ENCODE measurements at places on chromosomes 6 and 20.
A peak's percentile ranks its signal among the peaks of the same experiment; 100 is the strongest.

DNA sequence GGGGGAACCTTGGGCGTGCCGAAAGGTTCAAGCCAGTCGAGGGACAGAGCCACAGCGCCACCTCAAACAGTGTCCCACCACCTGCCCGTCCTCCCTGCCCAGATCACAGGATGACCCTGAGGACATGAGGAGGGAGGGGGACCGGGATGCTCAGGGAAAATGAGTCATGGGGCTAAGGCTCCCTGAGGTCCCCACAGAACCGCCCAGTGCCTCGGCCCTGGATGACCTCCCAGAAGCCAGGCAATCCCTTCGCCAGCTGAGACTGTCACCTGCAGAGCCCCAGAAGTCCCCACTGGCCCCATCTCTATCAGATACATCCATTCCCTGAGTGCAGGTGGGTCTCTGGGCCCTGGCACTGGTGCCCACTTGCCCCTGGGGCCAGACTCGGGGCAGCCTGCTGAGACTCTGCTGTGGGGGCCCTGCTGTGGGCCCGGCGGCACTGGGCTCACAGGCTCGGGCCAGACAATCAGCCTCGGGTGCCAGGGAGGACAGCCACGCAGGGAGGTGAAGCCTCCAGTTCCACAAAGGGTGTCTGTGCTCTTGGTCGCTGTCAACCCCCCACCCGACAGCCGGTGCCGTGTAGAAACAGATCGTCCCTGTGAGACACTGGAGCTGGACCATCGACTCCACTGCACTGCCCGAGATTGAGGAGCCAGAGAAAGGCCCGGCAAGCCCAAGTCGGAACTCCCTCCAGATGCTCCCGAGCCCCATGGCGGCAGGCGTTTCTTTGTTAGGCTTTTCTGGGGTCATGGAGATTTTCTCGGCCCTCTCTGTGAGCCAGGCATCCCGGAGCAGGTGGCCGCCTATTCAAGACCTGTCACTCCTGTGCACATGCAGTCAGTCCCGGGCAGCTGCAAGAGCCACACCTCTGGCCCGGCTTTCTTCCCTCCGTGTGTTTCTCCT, 26.1 kb downstream of the PXDC1 start:
- H3K36me3 ChIP-seq: peaks cover 56% of the 10 kb centered on the region
- peaks cover 51% of the 10 kb centered on the region for H3K4me1 ChIP-seq
- H3K27me3 ChIP-seq: peaks cover 13% of the 10 kb centered on the region

GRCh38 chr6:135025775-135026174, 28.8 kb downstream of the HBS1L start:
- H3K36me3 ChIP-seq: no peaks in the 10 kb centered on the region
- no peaks in the 10 kb centered on the region for H3K4me1 ChIP-seq
- H3K4me3 ChIP-seq: no peak overlapping the region
- no peak for DNase-seq
- no peaks in the 10 kb centered on the region for H3K27me3 ChIP-seq

GRCh38 chr6:98036344-98036923, 753.4 kb upstream of the MMS22L start:
- no peaks in the 10 kb centered on the region for H3K36me3 ChIP-seq
- no peak overlapping the region for H3K27ac ChIP-seq
- no peak for DNase-seq
- no peaks in the 10 kb centered on the region for H3K4me1 ChIP-seq

- H3K4me1 ChIP-seq: peaks cover 63% of the 10 kb centered on the region
- peak; percentile 19 for DNase-seq
- H3K27ac ChIP-seq: peak overlapping the region; percentile 11
- no peak overlapping the region for H3K4me3 ChIP-seq
- no peaks in the 10 kb centered on the region for H3K27me3 ChIP-seq
These were observed 279.6 kb downstream of the ESR1 start for GRCh38 chr6:152087096-152087495.

GRCh38 chr20:58109918-58110635, 118.4 kb downstream of the ANKRD60 start:
- no peak overlapping the region for H3K4me3 ChIP-seq
- peaks cover 31% of the 10 kb centered on the region for H3K4me1 ChIP-seq
- H3K27me3 ChIP-seq: peaks cover 23% of the 10 kb centered on the region
- H3K36me3 ChIP-seq: no peaks in the 10 kb centered on the region

- peaks cover 8% of the 10 kb centered on the region for H3K4me1 ChIP-seq
- H3K4me3 ChIP-seq: peak overlapping the region; percentile 95
- peaks cover 5% of the 10 kb centered on the region for H3K36me3 ChIP-seq
- peak overlapping the region; percentile 85 for H3K27ac ChIP-seq
- DNase-seq: peak; percentile 90
These were observed 2.7 kb downstream of the L3MBTL3 start for GRCh38 chr6:130020907-130021629.

DNA sequence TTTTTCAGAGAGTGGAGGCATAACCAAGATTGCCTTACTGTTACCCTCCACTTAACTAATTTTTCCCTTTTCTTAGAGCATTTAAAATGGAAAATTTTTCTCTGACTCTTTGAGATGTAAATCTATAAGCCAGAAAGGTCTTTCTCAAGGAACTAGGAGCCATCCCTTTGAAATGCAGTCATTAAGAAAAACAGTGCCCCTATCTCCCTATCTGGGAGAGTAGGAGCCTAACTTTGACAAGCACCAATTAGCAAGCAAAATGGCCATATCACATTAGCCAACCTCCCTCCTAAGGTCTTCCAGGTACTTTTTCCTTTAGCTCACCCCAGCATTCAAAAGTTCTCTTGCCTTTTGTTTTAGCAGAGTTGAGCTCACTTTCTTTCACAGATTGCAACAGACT, 570.5 kb downstream of the EPHA7 start:
- H3K4me3 ChIP-seq: no peak overlapping the region
- H3K36me3 ChIP-seq: no peaks in the 10 kb centered on the region
- H3K27ac ChIP-seq: no peak overlapping the region
- no peak for DNase-seq
- H3K4me1 ChIP-seq: no peaks in the 10 kb centered on the region
- H3K27me3 ChIP-seq: no peaks in the 10 kb centered on the region

DNA sequence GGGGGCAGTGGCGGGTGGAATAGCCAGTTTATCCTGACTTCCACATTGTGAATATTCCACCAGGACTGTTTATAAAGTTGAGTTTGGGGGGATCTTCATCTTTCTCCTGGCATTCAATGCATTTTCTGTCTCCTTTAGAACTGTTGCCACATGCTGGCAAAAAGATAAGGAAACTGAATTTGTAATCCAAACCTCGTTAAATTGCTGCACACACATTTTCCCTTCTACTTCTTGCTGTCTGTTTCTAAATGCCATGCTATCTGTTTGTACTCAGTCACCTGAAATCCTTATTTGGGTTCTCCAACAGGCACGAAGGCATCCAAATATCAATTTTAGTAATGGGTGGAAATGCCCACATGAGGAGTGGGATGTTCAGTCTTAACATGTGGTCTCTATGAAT, 180.2 kb upstream of the CCN2 start:
- H3K4me1 ChIP-seq: peaks cover 45% of the 10 kb centered on the region
- no peaks in the 10 kb centered on the region for H3K27me3 ChIP-seq
- peak overlapping the region; percentile 99 for H3K27ac ChIP-seq
- H3K4me3 ChIP-seq: peak overlapping the region; percentile 73

DNA sequence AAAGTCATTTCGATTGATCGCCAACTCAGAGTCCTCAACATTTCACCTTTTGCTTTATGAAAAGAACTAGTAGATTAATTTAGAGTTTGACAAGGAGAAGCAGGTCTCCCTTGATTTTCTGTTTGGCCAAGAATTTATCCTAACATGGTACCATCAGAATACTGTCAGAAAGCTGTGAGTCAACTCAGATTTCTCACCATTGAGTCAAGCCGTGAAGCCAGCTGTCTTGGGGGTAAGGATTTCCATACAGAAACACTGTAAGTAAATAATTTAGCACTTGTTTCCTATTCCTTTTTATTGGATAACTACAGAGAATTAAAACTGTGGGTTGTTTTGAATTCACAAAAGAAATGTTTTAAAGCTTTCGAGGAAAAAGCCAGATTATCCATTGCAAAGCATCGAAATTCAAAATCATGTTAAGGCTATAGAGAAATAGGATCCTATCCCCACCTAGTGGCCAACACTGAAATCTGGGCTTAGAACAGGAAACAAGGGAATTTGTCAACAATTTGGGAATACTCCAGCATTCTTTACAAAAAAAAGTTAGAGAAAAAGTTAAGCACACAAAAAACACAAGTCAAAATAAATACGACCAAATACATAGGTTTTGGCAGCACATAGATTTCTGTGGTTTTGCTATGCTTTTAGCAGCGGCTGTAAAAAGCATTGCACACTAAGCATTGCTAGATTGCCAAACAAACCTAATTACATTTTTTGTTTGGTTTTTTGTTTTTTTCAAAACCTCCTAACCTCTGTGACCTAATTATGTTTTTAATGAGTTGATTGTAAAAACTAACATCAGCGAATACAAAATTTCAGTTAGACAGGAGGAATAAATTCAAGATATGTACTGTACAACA, 44.2 kb downstream of the COL11A2 start:
- no peak overlapping the region for H3K27ac ChIP-seq
- peaks cover 31% of the 10 kb centered on the region for H3K27me3 ChIP-seq
- peaks cover 11% of the 10 kb centered on the region for H3K36me3 ChIP-seq
- DNase-seq: peak; percentile 42
- H3K4me3 ChIP-seq: no peak overlapping the region

DNA sequence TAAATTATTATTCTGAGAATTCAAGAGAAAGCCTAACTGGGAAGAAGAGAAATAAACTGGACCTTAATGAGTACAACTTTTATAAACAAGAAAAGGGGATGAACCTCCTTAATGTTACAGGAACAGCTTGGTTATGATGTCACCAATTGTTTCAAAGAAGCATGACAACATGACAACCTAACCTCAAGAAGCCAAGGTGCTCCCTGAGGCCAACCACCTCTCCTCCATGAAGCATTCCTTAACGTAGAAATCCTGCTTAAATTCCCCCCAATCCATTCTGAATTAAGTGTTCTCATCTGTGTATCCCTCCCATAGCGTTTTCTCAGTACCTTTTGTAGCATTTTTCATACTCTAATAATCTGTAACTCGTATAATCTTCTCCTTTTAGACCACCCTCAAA, 1.7 kb downstream of the HBS1L start:
- H3K27me3 ChIP-seq: no peaks in the 10 kb centered on the region
- peaks cover 34% of the 10 kb centered on the region for H3K4me1 ChIP-seq
- peak overlapping the region; percentile 96 for H3K4me3 ChIP-seq
- peak overlapping the region; percentile 19 for H3K27ac ChIP-seq
- H3K36me3 ChIP-seq: peaks cover 11% of the 10 kb centered on the region
- no peak for DNase-seq

DNA sequence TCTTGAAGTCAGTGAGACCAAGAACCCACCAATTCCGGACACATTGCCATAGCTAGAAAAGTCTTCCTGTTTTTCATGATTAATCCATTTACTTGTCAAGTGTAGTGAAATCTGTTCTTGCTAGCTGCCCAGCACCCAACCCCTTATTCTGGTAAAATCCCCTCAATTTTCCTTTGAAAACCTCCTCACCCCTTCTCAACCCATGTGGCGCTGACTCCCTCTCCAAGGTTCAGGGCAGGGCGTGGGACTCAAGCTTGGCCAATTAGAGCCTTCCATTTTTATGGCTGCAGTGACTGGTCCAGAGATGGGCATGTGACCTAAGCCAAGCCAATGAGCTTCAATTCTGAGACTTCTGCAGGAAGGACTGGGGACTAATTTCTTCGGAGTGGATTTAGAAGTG, 9.8 kb upstream of the ZBP1 start:
- peaks cover 9% of the 10 kb centered on the region for H3K4me1 ChIP-seq
- no peak overlapping the region for H3K27ac ChIP-seq
- no peak for DNase-seq
- H3K36me3 ChIP-seq: no peaks in the 10 kb centered on the region
- H3K27me3 ChIP-seq: peaks cover 24% of the 10 kb centered on the region

GRCh38 chr6:2861060-2861821, 19.6 kb upstream of the SERPINB1 start:
- H3K4me1 ChIP-seq: peaks cover 36% of the 10 kb centered on the region
- no peak overlapping the region for H3K27ac ChIP-seq
- no peak for DNase-seq
- no peaks in the 10 kb centered on the region for H3K36me3 ChIP-seq
- H3K27me3 ChIP-seq: peaks cover 5% of the 10 kb centered on the region

DNA sequence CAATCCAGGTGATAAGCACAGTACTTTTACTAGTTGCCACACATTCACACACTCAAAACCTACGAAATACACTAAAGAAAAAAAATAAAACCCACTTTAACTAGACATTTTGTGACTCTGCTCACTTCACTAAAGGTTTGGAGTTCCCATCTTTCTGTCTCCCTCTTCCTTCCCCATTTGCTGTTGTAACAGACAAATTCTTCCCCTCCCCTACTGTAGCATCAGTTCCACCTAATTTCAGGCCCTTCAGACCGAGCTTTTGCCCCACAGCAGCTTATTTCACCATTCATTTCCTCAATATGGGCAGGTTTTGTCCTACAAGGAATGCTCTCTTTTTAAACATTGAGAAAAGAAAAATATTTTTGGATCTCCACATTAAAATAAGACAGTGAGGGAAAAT, 31.3 kb upstream of the MRAP2 start:
- peaks cover 7% of the 10 kb centered on the region for H3K27me3 ChIP-seq
- DNase-seq: no peak
- no peaks in the 10 kb centered on the region for H3K4me1 ChIP-seq
- no peak overlapping the region for H3K27ac ChIP-seq
- no peak overlapping the region for H3K4me3 ChIP-seq
- no peaks in the 10 kb centered on the region for H3K36me3 ChIP-seq

DNA sequence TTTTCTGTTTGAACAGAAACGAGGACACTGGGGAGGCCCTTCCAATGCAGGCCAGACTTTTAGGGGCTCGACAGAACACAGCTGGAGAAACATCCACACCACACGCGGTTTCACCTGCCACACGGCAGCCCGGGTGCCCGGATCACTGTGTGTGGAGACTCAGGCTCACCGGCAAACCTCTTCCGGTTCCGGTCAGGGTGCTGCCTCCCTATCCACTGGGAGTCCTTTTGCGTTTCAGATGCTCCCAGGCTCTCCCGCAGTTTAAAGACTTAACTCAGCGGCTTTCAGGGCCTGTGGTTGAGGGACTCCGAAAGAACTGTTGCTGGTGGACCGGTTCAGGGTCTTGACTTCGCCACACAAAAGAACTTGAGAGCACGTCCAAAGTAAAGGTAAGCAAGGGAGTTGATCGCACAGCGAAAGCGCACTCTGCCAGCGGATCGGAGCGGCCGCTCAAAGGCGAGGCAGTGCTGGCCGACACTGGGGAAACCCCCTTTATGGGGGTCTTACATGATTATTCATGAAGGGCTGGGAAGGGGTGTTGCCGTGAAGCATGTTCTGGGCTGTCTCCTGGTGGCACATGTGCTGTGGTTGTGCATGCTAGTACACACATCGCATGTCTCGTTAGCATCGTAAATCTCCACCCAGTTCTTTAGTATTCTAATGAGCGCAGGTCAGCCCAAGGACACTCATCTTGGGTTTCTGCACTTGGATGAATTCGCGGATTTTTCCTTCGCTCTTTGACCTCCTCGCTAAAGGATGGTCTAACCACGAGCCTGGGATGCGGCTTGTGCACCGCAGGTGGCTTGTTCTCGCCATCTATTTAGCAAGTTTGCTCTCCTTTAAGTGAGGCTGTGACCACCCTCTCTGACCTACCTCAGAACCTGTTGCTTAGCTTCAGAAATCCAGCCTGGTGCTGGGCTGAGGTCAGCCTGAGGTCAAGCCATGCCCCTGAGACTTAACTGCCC, 180.3 kb downstream of the CDH26 start:
- H3K27me3 ChIP-seq: peaks cover 6% of the 10 kb centered on the region
- no peak overlapping the region for H3K4me3 ChIP-seq
- no peaks in the 10 kb centered on the region for H3K4me1 ChIP-seq
- H3K36me3 ChIP-seq: no peaks in the 10 kb centered on the region

GRCh38 chr6:4935975-4936680, 67.7 kb downstream of the RPP40 start:
- peaks cover 3% of the 10 kb centered on the region for H3K27me3 ChIP-seq
- DNase-seq: no peak
- H3K36me3 ChIP-seq: peaks cover 15% of the 10 kb centered on the region
- H3K4me3 ChIP-seq: no peak overlapping the region
- peaks cover 50% of the 10 kb centered on the region for H3K4me1 ChIP-seq
